Activated CD4-positive, alpha-beta T cell treated with anti-CD3 and anti-CD28 coated beads for 24 hours (primary cell): ENCODE measurements at places on chromosomes 6 and 20.

GRCh38 chr20:2101057-2101864 lies at the start of gene STK35:
Gene STK35, plus strand, starts transcription at chr20:2101827. Its CDS starts 55 bp downstream, at chr20:2101882.
- DNase-seq, result peak; percentile 63

DNA sequence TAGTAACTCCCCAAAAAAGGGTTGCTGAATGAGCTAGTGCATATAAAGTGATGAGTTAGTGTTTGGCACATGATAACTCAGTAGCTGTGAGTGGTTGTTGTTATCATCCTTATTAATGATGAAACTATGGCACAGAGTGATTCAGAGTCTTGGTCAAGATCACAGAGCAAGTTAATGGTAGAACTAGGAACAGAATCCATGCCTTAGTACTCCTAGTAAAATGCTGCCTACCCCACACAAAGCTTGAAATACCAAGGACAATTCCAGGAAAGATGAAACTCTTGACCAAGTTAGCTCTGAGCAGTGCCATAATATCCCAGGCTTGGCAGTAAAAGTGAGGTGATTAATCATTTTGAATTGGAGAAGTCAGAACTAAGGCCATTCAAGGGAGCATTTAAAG lies 109.1 kb upstream of the ENPP5 start:
- no peak for DNase-seq

GRCh38 chr6:11994875-11995461 lies 17.1 kb upstream of the HIVEP1 start:
- DNase-seq, result no peak

DNA sequence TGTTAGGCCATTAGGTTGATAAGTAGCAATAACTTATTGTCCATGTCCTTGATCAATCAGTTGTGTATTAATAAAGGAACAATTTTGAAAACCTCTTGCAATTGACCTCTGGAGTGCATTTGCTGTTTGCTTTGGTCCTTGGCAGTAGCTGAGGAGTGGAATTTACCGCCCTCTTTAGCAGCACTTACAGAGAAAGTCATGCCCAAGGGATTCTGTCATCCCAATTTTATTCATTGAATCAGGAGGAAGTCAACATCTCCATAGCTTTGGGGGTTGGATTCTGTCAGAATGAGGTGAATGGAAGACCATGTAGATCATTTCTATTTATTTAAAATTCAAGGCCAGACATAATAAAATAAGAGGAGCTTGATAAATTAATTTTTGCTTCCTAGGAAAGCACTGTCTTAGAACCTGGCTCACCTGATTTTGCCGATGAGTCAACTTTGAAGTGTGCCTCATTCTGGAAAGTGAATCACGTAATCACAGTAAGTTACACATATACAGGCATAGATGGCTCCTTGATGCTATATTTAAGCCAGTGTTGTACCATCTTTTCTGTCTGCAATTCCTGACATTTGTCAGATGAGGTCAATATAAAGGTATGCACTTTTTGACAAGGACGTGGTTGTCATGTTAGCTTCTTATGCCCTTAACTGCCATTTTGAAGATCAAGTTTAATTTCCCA lies 128.7 kb upstream of the MLIP start:
- DNase-seq, result no peak

- no peak for DNase-seq
Measured at GRCh38 chr6:101847690-101848089, 454.2 kb downstream of the GRIK2 start.

- no peak for DNase-seq
Measured at GRCh38 chr6:100833972-100834574, 47.1 kb downstream of the ASCC3 start.

DNA sequence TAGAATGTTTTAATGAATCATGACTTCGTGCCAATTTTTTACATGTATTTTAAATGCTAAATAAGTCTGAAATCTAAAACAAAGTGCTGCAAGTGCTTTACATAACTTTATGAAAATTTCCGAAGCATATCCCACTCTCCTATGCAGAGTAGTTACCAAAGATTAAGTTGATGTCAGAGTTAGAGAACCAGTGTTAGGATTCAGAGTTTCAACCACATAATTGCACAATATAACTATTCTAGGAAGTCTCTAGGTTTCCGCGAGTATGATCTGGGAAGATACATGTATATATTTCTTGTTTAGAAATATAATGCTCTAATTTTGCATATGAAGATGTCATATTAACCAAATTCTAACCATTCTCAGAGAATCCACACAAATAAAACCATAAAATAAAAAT lies 74.8 kb downstream of the ASCC3 start:
- no peak for DNase-seq

DNA sequence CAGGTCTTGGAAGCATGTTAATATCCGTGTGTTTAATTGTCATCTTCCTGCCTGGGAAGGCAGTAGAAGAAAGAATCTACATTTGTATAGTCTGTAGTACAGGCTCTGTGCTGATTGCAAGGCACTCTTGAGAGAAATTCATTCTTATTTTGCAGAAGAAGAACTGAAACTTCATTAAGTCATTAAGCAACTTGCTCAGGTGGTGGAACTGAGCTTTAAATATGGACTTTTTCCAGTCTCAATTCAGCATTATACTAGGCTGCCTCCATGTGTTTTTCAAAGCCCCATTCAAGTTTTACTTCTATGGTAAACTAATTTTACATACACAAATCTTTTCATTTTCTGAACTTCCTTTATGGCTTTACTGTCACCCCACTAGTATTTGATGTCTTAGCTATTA lies 18.7 kb downstream of the ZNF451 start:
- no peak for DNase-seq

DNA sequence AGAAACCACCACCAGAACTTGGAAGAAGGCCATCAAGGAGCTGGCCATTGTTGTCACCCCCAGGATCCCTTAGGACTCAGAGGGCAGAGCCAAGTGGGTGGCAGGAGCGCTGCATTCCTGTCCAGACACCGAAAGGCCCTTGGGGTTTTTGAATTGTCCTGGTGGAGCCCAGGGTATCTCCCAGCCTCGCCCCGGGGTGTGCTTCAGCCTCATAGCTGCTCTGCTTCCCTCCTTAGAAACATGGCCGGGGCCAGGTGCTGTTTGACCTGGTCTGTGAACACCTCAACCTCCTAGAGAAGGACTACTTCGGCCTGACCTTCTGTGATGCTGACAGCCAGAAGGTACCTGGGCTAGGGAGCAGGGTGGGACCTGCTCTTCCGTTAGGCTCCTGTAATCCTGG lies 23.2 kb downstream of the EPB41L1 start:
- DNase-seq, result no peak

DNA sequence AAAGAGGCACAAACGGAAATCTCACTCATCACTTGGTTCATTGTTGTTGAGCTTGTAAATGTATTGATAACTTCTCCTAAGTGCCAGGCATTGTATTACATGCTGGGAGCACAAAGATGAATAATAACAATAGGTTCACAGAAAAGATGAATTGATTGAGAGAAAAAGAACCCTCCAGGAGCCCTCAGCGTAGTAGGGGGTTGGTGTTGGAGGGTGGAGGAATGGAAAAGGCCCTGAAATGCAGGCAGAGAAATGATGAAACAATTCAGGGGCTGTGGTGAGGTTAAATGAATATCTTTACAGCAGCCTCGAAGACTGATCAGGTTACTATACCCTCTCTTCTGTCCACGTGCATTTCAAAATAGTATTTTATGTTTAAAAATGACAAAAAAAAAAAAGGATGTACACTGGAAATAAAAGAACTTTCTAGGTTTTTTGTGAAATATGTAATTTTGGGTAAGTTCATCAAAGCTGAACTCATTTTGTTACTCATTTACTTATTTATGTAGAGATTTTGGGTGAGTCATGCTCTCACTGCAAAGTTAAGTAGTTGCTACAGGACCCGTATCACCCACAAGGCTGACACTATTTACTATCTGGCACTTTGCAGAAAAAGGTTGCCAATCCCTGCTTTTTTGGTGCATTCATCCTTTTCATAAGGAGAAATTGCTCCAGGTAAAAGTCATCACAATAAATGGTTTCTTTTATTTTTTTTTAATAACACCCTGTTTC lies 277.3 kb downstream of the ZNF217 start:
- DNase-seq, result no peak

GRCh38 chr20:41345729-41346067 lies 5.1 kb downstream of the LPIN3 start:
- no peak for DNase-seq

GRCh38 chr6:88388589-88388988 lies 222.4 kb upstream of the CNR1 start:
- no peak for DNase-seq

DNA sequence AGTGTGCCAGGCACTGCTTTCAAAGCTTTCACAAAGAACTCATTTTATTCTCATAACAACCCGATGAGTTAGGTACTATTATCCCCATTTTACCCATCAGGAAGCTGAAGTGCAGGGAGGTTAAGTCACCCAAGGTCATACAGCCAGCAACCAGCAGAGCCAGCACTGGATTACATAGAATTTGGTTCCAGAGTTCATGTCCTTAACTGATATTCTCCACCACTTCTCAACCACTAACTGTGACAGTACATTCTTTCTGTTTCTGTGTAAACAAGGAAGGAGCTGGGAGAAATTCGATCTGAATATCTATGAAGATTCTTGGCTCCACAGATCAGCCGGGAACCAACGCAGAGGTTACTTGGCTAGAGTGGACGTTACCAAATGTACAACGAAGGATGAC lies 98.0 kb downstream of the KIF16B start:
- no peak for DNase-seq
